ENCODE measurements at places on chromosomes 12 and 14.

DNA sequence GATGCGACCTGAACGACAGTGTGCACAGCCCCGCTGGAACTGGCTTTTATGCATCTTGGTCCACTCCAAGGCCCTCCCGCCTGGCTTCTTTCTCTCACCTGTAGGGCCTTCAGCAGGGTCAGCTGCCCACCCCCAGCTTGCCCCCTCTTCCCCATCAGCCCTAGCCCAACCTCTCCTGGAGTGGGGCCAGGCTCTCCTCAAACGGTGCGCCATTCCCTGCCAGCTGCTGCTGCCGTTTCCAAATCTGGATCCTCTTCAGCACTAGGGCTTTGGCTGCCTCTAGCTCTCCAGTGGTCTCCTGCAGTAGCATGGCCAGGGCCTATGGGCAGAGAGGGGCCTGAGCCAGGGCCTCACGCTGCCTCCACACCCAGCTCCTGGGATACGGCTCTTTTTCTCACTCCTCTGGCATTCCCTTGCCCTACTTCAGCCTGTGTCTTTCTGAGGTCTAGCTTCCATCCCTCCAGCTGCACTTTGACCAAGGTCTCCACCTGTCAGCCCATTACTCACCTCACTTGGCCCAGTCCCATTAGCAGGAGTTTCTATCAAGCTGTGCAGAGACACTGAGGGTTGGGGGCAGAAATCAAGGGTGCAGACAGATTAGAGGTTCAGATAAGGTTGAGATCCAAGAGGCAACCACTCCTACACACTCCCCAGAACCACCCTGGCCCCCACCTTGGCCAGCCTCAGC lies 5.0 kb downstream of the STAT6 start:
- DNase-seq, result no peak

GRCh38 chr12:6057700-6058099 lies 66.8 kb downstream of the VWF start:
- DNase-seq, result no peak

DNA sequence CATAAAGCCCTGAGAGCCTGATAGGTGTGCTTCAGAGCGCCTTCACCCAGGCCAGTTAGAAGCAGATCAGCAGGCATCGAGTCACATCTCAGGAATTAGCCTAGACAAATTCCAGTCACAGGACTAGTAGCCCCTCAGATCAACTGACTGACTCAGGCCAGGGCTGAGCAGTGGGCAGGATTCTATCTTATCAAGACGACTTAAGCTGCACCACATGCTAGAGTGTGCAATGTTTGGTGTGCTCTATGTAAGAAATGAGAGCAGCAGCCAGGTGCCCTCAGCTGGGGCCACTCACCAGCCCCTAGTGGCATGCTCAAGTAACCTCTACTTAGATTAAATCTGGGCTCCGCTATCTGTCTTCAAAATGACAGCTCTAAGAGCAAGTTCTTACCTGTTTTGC lies 19.7 kb upstream of the NGB start:
- no peak for DNase-seq

DNA sequence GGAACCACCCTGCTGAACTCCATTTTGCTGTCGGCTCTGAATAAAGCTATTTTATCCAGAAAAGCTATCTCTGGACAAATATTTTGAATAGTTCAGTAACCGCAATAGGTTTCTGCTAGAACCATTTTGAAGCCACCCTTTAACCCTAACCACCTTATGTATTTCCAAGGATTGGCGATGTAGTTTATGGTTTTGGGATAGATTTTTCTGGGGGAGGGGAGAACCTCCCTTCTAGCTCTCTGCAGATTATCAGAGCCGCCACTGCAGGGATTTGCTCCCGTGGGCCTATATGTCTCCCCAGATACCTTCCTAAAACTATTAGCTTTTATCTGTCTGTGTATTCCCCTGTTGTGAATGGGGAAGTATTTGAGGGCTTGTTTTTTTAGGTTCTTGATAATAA lies 1.8 kb upstream of the TUBA1B start:
- no peak for DNase-seq

DNA sequence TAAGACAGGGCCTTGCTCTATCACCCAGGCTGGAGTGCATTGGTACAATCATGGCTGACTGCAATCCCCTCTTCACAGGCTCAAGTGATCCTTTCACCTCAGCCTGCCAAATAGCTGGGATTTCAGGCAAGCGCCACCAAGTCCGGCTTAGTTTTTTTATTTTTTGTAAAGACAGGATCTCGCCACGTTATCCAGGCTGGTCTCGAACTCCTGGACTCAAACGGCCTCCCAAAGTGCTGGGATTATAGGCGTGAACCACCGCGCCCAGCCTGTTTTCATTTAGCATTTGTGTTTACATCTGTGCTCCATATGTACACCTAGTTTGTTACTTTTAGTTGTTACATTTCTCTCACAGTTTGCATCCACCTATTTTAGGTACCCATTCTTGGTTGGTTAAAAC lies 32.5 kb upstream of the LIMA1 start:
- DNase-seq, result no peak
